ENCODE measurements at places on chromosomes 7 and 10.
A peak's percentile ranks its signal among the peaks of the same experiment; 100 is the strongest.

DNA sequence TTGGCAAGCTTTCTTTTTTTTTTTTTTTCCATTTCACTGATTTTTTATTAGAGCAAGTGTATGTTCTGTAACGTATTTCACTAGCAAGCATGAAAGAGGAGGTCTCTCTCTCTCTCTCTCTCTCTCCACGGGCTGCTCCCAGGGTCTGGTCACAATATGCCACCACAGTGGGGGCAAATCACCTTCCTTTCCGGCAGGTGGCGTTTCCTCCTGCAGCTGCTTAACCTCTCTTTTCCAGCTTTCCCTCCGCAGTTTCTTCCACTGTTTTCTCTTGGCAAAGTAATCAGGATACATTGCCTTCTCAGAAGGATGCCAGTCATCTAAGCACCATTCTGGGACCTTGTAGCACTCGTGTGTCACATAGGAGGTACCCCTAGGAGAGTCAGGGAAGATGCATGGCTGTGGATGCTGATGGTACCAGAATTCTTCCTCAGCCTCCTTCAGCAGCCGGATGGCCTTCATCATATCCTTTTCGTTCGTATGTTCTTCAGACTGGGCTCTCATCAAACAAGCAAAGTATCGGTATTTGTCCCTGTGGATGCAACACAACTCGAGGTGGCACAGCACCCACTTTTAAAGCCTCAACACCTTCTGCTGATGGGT is 197.3 kb upstream of the PODXL start:
- no peak for DNase-seq

DNA sequence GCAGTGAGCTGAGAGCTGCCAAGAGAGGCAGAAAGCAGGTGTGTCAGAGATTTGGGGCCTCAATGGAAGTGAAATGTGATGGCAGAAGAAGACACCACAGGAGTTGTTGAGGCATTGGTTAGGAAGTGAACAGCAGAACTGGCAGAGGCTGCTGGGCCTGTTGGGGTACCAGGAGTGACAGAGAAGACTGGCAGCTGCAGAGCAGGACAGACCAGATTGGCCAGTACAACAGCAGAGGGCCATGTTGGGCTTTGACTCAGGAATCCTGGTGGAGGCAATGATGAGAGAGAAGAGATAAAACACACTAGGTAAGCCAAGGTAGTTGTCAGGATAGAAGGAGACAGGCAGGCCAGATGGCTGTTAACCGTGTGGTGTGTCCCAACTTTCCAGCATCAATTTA is 19.9 kb upstream of the HERPUD2 start:
- no peak for DNase-seq

DNA sequence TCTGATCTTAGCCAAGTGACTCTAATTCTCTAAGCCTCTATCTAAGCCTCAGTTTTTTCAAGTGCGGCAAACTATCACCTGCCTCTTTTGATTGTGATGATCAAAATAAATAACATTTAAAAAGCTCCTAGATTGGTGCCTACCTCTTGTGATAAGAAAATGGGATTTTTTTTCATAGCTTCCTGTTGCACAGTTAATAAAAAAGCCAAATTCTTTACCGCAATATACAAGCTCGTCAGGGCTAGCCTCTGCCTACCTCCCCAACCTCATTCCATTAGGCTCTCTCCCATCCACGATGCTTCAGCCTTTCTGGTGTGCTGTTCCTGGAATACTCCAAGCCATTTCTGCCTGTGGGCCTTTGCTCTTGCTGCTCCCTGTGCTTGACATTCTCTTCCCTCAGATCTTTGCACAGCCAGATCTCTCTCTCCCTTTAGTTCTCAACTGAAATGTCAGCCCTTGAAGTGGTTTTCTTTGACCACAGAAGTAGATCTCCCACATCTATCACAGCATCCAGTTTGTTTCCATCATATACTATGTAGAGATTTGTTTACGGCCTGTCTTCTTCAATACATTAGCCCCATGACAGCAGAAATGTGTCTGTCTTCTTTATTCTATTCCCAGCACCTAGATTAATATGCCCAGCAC is 48.8 kb downstream of the SFR1 start:
- DNase-seq, result no peak

DNA sequence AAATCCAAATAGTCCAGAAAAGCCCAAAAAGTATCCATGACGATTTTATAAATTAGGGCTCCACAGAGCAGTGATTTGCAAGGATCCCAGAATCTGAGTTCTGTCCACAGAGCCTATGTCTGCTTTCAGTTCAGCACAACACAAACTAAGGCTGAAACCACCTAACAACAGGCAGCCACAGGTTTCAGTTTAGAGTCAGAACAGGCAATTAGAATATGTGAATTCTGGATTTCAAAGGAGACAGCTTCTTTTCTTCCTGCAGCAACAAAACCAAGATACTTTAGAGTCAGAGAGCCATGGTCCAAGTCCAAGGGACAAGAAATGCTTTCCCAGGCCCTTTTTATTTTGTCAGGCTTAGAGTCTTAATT is 23.6 kb downstream of the IFIT3 start:
- no peak for DNase-seq

DNA sequence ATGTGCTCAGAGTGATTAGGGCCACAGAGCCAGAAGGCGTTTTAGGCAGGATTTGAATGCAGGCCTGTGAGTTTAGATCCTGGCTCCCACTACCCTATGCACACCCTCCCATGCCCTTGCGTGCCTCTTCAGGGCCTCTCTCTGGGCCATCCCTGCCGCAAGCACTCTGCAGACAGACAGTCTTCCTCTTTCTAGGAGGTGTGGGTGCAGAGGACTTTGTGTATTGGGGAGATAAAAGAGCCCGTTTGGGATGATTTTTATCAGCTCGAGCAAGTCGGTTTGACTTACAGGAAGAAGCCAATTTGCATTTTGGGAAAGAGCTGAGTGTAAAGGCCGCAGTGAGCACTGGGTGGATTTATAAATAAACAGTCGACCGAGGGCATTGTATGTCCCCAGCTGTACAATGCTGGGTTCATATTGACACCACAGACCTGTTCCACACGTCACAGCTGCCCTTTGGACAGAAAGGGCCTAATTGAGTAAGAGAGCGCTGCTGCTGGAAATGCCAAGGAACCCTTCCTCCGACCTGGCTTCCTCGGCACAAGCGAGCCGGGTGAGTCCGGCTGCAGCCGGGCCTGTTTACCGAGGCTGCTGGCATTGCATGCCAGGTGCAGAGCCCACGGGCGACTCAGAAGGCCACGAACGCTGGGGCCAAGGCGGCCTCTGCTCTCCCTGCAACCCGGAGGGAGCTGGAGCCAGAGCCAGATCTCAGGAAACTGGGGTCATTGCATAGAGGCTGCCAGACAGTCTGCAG is 25.1 kb downstream of the ZMIZ1 start:
- no peak for DNase-seq

- no peak for DNase-seq
Observed at GRCh38 chr7:28813243-28813962, 144.7 kb downstream of the TRIL start.

DNA sequence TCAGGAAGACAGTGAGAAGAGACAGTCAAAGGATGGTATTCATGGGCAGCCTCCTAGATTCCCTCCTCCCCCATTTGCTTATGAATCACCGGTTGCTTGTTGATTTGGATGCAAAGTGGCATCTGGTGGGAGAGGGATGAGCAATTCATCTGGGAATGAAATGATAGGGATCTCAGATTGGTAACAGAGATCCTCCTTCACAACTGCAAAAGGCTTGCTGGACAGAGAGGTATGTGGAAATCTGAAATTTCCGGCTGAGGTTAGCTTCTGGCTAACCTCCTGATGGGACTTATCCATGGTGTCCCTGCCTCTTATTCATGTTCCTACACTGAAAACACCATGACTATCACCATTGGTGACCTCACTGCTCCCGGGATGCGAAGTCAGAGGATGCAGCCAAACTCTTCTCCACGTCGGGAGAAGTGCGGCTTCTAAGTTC is 48.4 kb upstream of the PODXL start:
- no peak for DNase-seq

- DNase-seq, result peak; percentile 42
Observed at GRCh38 chr7:150962553-150963399, 15.3 kb downstream of the KCNH2 start.

- DNase-seq, result no peak
Observed at GRCh38 chr7:41298409-41298808, 404.5 kb downstream of the INHBA start.

DNA sequence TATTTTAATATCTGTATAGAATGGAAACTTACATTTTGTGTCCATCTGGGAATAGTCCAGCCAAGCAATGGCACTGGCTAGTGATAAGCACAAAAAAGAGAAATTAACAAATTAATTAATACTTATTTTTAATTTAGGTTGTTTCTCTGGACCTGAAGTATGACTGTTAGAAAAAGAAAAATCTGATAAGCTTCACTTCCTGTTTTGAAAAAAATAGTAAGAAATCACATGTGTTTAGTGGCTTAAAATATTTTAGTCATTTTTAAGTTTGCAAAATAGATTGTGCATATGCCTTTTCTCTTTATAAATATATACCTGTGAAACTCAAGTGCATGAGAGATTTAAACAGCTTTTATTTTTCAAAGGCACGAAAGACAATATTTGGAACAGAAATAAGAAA is 50.1 kb upstream of the CREB5 start:
- no peak for DNase-seq

GRCh38 chr10:86170255-86171108 is 196.1 kb downstream of the GRID1 start:
- no peak for DNase-seq

DNA sequence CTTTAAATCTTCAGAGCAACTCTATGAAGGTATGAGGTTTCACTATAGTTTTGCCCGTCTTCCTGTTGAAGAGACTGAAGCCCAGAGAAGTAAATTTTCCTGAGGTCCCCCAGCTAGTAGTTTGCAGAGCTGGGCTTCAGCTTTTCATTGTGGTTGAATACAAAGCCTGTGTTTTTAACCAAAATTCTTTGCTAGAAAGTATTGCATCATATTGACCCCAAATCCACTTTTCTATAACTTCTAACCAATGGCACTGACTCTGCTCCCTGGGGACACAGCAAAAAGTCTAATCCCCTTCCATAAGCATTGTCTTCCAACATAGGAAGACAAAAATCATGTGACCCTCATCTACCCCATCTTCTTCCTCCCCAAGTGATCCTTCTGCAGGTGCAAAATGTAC is 93.0 kb downstream of the KCNMA1 start:
- DNase-seq, result no peak

DNA sequence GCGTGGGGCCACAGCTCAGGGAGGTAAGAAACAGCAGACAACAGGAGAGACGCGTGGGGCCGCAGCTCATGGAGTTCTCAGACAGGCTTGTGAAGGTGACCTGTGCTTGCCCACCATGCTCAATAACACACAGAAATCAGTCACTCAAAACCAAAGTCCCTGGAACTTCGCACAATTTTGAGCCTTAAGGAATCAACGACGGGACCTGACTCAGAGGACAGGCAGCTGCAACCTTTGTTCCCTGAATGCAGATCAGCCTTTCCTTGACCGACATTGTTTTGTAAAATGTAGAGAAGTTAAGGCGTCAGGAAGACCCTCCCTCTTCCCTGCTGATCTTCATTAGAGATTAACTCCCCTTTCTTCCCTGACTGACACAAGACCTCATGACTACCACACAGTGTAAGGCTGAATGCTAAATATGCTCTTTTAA is 8.5 kb upstream of the KNDC1 start:
- no peak for DNase-seq

GRCh38 chr10:29005988-29006387 is 282.9 kb upstream of the LYZL1 start:
- no peak for DNase-seq

GRCh38 chr7:90777041-90777440 is 180.9 kb downstream of the CDK14 start:
- no peak for DNase-seq

DNA sequence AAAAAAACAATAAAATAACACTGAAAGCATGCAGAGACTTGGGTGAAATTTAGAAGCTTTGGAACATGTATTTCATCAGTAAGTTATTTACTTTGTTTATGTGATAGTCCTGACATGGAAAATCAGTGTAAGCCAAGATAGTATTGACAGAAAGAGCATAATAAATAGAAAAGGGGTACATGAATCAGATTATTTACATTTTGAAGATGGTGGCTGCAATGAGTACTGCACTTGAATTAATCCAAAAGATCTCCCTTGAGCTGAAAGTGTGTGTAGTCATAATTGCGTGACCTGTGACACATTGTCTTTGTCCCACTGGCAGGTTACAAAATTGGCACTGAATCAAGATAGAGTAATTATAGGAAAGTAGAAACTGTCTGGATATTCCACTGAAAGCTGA is 562.9 kb downstream of the GFRA1 start:
- no peak for DNase-seq

GRCh38 chr7:21355406-21355874 is 72.4 kb upstream of the SP4 start:
- DNase-seq, result peak; percentile 82

DNA sequence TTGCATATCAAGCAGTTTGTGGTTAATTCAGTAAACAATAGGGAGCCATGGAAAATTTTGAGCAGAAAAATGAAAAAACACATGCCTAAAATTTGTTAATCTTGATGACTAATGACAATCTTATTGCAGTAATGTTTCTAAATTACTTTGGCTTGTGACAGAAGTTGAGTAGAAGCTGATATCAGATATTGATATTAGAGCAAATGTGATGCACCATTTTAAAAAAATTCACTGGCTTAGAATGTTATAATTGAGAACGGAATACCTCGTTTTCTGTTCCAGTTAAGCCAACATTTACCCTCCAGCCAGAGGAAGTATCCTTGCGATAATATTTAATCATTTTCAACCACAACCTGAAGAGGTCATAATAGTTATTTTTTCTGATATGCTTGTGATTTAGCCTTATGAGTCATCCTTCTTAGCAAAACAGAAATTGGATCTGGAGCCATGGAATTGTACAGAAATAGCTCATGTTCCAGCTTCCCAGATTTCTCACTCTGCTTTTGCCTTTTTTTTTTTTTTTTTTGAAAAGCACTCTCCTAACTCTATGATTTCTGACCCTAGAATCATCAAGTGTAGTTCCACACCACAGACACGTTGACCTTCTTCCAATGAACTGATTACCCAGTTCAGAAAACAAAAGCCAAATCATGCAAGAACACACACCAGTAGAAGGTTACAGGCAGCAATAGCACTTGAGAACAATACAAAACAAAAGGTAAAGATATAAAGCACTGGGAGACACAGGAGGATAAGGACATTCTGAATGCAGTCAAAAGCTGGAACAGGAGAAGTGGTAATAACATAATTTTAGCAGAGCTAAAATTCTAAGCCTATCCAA is 96.8 kb upstream of the PHYHIPL start:
- no peak for DNase-seq

DNA sequence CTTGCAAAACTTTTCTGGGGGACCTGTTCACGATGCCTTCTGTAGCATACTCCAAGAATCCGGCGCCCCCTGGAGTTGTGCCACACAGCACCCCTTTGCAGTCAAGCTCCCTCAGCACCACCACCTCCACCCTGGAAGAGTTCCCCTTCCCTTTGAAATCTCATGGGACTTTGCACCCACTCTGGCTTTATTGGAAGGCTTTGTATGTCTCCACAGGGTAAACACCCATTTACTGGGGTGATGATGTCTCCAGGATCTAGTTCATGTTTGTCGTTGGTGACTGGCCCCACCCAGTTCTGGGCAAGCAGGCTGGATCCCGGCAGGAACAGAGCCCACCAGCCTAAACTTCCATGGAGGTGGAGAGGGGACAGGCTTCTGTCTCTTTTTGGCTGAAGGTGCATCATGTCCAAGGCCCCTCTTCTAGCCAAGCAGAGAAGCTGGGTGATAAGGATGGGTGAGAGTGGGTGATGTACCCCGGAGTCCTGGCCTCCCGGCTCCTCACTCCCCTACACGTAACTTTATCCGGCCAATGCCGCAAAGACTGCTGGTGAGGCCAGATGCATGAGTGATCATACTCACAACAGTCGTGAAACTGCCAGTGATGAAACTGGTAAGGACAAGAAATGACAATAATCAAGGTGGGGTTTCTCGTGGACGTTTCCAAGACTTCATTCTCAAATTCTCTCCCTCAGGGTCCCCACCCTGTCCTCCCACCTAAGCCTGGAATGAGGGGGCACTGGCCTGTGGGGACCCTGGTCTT is 695 bp upstream of the CLDN4 start:
- DNase-seq, result no peak
